Stimulated activated CD4-positive, alpha-beta T cell treated with anti-CD3 and anti-CD28 coated beads, Interleukin-1b, Interleukin-23, amount 100 ng/mL, for 1 hour (primary cell): ENCODE measurements at places on chromosomes 7 and 10.

- DNase-seq: no peak
These were observed 27.4 kb downstream of the STAM start for GRCh38 chr10:17671307-17671706.

DNA sequence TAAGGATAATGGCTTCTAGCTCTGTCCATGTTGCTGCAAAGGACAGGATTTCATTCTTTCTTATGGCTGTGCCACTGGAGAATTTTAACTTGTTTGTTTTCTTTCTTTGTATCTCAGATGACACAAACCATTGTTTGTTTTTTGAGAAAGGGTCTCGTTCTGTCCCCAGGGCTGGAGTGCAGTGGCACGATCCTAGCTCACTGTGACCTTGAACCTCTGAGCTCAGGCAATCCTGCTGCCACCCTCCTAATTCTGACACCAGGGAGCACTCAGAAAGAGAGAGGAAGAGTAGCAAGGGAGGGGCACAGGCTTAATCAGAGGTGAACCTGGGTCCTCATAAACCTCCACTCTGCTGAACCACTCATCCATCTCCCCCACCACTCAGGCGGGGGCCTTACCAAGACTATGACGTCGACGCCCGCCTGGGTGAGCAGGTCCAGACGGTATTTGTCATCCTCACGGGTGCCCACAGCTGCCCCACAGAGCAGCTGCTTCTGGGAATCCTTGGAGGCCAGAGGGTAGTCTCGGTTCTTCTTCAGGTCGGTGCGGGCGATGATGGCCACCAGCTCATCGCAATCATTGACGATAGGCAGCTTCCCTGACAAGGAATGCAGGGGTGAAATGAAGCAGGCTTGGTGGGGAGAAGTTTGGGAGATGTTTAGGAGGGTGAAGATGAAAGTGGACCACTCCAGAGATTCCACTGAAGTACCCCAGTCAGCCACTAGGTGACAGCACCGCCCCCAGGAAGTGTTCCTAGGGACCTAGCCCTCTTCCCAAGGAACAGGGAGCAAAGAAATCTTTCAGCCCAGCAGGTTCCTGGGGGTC lies 11.6 kb downstream of the IMPDH1 start:
- peak; percentile 26 for DNase-seq

- DNase-seq: no peak
These were observed 243.9 kb downstream of the SNX13 start for GRCh38 chr7:17696422-17696821.

DNA sequence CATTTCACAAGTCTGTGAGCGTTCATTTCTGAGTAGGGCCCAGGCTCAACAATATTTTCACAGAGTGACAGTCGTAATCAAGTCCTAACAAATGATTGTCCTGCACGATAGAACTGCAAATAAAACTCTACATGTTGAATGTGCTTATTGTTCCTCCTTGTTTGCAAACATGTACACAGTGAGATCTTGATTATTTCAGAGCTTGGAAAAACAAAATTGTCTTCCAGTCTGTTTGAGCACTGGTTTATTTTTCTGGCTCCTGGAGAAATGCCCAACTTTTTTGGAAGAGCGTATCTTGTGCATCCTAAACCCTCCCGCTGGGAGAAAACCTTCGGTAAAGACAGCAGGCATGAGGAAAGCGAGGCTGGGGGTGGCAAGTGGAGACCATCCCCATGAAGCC lies 91.1 kb downstream of the TEX36 start:
- DNase-seq: no peak

GRCh38 chr7:50826371-50827172 lies 43.9 kb upstream of the GRB10 start:
- DNase-seq: no peak

DNA sequence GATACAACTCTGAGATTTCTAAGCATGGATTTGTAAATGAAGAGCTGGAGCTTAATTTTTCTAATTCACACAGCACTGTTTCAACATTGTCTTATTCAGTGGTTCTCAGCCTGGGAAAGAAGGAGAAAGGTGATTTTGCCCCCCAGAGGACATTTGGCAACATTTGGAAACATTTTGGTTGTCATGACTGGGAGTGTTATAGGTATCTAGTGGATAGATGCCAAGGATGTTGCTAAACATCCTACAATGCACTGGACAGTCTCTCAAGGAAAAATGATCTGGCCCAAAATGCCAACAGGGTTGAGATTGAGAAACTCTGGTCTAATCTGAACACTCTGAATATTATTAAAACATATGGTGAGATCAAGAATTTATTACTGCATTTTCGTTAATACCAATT lies 3.8 kb upstream of the CAV2 start:
- no peak for DNase-seq

DNA sequence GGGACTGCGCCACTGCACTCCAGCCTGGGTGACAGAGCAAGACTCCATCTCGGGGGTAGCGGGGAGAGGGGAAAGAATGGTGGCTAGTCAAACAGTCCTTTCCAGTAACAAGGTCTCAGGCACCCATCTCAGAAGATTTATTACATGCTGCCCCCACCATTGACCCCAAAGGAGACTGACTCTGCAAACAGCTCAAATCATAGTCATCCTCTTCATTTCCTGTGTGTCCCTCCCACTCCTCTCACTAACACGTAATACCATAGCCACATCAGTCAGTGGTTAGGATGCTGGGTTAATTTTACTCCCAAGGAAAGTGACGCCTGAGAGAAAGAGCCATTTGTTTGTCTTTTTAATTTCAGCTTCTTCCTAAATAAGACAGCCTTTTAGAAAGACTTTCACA lies 56.6 kb upstream of the BET1 start:
- no peak for DNase-seq

GRCh38 chr10:62112300-62112699 lies 156.3 kb downstream of the RTKN2 start:
- DNase-seq: no peak

GRCh38 chr7:150876817-150877526 lies 24.7 kb downstream of the AOC1 start:
- DNase-seq: no peak

- no peak for DNase-seq
These were observed 111.3 kb upstream of the RPA3 start for GRCh38 chr7:7829667-7830066.

DNA sequence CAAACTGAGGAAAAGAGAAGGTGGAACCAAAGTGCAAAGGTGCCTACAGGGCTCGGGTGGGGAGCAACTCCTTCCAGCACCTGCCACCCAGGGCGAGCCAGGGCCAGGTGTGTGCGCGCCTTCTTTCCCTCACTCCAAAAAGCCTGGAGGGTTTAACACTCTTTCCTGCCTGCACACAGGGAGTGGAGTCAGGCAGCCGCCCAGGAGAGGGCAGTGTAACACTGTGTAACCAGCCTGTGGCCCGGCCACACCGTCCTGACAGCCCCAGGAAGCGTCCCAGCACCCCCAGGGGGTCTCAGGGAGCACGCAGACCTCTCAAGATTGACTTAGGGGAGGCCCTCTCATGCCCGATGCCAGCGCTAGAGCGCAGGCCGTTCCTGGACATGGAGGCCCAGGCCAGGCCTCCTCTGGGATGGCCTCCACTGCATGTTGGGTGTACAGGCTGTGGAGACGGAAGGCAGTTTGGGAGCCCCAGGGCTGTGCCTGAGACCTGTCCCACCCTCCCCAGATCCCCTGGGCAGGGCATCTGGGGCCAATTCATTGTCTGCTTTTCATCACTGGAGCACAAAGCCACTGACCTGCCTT lies 13.4 kb downstream of the BRI3 start:
- no peak for DNase-seq

DNA sequence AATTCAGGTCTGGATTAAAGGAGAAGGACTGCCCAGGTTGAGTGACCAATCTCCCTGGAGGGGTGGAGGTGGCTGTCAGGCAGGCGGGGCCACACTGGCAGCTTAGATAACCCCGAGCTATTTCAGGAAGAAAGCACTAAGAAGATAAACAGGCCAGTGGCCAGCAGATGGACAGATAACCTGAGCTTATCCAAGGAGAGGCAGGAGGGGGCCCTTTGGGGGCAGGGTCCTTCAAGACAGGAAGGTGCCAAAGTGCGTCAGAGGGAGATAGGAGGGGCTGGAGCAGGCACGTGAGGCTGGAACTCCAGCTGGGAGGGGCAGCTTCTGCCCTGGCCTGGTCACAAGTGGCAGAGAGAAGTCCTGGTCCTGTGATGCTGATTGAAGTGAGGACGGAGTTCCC lies 29.8 kb upstream of the PODXL start:
- DNase-seq: no peak

GRCh38 chr10:131772441-131772840 lies 128.4 kb upstream of the PPP2R2D start:
- no peak for DNase-seq

DNA sequence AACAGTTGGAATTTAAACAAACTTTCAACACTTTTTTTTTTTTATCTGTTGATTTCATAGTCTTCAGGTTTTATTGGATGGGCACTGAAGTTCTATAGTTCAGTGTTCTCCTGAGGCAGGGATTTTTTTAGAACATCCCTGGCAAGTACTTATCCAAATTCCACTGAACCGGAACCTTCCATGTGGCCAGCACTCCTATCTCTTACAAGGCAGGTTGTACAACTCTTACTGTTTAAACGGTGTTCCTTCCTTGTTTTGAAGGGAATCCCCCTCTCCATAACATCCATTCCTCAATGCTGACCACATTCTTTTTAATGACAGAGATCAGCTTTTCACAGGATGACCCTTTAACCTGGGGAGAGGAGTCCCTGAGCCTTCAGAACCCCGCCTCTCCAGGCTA lies 238.9 kb upstream of the CTBP2 start:
- DNase-seq: no peak

- DNase-seq: no peak
These were observed 8.2 kb downstream of the FOXP2 start for GRCh38 chr7:114422507-114423501.

GRCh38 chr10:96413151-96413787 lies 54.5 kb upstream of the OPALIN start:
- DNase-seq: no peak

- DNase-seq: no peak
These were observed 40.6 kb upstream of the ZEB1 start for GRCh38 chr10:31278279-31278941.

- no peak for DNase-seq
These were observed 40.5 kb downstream of the ANLN start for GRCh38 chr7:36430186-36430585.

- DNase-seq: no peak
These were observed 103.6 kb downstream of the DYNC2I1 start for GRCh38 chr7:158959954-158960353.

DNA sequence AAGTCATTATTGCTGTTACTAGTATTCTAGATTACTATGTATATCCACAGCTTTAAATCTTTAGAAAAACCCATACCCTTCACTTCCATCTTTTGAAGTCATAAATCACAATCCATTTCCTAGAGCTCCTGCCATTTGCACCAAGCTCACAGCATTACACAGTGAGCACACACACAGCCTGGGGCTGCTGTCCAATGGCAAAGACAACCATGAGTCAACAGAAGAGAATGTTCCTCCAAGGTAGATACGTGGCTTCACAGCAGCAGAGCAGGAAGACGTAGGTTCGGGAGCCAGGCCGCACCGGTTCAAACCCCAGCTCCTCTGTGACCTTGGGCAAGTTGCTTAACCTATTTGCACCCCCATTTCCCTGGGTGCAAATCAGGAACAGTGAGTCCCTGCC lies 234.6 kb downstream of the DIP2C start:
- no peak for DNase-seq

DNA sequence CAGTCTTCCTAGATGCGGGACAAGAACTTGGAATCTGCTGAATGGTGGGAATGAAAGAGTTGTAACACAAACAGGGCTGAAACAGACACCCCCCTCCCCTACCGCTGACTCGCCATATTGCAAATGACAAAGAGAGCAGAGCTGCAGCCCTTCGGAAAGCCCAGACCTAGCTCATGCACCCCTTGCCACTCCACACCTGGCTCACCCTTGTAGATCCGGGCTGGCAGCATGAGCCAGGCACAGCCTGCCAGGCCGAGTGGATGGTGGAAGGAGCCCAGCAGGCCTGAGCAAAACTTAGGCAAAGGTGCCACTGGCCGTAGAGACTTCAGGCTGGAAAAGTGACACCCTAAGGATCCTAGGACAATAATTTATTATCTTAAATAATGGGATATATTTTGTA lies 237.4 kb upstream of the SEMA3D start:
- DNase-seq: no peak

- no peak for DNase-seq
These were observed 12.3 kb downstream of the DDC start for GRCh38 chr7:50552921-50553320.

DNA sequence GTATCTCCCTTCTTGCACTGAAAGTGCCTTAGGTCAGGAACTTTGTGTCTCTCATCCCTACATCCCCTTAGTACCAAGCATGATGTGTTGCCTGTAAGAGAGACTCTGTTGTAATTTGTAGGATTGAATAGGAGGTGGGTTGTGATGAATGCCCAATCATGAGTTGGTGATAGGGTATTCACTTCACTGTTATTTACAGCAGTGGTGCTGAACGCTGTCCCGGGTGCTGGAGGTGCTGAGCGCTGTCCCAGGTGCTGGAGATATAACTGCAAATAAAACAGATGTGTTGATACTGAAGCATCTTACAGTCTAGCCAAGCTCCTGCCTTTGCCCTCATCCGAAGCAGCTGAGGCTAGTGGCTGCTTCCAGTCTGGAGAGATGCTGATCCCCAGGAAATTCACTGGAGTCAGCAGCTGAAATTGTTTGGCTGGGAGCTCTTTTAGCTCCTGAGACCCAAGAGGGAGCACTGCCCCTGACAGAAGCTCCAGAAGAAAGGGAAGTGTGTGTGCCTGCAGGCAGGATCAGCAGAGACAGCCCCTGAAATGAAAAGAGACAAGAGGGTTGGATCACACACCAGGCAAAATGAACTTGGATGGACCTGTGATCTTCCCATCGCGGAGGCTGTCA lies 183.4 kb downstream of the SORCS3 start:
- DNase-seq: no peak

- DNase-seq: no peak
These were observed 1340.9 kb downstream of the XPNPEP1 start for GRCh38 chr10:108582387-108582786.

GRCh38 chr7:111232249-111233084 lies 141.5 kb downstream of the LRRN3 start:
- no peak for DNase-seq

- no peak for DNase-seq
These were observed 493.6 kb downstream of the GALNT17 start for GRCh38 chr7:71625545-71625944.

DNA sequence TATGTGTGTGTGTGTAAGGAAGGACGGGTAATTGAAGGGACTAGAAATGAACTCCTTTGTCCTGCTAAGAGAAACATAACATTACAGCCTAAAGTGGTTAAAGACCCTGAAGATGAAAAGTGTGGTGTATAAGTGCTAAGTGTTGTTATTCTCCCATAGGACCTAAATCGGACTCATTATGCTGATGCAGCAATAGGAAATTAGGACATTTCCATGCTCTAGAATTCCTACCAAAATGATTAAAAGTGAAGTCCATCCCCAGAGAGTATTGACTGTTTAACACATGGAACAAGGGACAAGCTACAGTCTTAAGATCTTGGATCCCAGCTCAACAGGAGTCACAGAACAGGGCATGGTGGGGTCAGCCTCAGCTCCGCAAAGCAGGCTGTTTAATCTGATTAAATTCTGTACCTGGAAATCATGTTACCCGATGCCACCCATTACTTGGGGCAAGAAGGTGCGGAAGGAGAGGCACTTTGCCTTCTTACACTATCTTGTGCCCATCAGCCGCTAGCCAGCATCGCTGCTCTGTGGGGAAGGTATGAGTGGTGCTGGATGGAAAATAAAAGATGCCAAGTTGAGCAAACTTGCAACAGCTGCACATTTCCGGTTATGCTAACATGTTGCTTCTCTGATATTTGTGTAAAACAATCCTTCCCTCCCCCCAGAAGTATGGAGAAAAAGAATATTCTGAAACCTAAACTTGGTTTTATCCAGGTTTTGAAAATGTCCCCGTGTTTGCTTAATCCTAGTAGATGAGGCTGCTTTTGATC lies 100.5 kb downstream of the CREB5 start:
- DNase-seq: no peak
